ENCODE measurements at places on chromosomes 6 and 20.
A peak's percentile ranks its signal among the peaks of the same experiment; 100 is the strongest.

DNA sequence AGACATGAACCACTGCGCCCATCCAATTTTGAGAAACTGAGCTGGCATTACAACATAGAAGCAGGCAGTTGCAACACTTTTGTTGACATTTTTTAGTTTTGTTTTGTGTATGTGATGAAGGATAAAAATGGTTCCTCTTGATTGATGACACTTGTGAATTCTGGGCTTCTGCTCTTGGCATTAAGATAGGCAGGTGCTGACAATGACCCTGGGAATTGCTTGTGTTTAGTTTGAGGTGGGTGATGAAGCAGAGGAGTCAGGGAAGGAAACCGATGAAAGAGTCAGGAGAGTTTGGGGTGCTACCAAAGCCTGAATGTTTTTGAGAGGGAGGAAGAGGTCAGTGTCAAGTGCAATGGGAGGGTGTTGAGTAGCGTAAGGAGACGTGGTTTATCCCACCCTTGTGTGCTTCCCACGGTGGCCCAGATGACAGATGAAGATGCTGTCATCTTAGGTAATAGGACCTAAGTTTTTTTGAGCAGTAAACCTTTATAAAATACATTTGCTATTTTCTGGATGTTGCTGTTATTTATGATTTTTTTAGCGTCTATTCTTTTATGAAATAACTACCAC is 19.4 kb downstream of the CDS2 start:
- no peak for DNase-seq

GRCh38 chr20:36173451-36173933 is 19.0 kb downstream of the EPB41L1 start:
- no peak for DNase-seq

- DNase-seq, result no peak
Observed at GRCh38 chr6:134429861-134430380, 112.0 kb upstream of the SGK1 start.

DNA sequence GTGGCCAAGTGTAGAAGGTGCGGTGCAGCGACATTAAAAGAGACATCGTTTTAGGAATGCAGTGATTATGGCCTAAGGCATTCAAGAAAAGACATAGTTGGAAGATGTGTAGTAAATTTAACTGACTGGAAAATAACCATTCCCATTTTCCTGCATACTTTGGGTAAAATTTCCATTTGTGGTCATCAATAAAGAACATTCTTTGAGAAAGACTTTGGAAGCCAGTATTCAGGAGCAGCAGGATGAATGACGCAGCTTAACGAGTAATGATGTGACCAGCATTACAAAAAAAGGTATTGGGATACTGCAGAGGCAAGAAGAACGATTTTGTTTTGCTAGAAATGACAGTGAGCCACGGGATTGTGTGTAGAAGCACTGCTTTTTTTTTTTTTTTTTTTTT is 7.0 kb upstream of the RWDD1 start:
- no peak for DNase-seq

DNA sequence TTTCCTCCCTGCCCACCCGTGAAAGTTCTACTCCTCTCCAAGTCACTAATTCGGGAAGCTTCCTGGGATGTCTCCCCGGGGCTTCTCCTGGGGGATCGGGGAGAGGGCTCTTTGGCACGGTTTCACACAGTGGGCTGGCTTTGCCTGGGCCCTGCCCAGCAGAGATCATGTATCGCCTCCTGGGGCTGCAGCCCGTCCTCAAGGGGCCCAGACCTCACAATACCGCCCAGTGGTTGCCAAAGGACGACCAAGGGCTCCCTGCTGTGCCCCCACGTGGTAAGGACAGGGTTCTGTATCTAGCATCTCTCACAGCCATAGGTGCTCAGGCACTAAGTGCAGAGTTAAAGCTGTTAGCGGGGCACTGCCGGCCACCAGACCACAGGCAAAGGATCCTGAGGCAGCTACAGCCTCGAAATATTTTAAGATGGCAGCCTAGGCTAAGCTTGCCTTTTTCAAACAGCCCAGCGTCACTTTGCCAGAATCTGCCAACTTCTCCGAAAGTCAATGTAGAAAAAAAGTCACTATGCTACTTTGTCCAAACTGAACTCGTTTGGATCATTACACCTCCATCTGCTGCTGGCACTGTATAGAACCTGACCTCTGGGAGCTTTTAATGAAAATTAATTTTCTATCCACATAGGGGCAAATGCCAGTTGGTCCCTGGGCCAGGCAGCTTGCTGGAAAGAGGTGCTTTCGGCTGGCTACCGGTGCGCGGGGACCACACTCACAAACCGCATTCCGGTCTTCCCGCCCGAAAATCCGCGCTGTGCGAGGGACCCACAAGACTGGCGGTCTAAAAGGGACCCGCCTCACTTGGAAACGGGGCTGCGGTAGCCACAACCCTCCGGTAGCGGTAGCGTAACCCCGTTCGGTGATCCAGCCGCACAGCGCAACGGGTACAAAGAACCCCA is 1.3 kb upstream of the NNAT start:
- no peak for DNase-seq

DNA sequence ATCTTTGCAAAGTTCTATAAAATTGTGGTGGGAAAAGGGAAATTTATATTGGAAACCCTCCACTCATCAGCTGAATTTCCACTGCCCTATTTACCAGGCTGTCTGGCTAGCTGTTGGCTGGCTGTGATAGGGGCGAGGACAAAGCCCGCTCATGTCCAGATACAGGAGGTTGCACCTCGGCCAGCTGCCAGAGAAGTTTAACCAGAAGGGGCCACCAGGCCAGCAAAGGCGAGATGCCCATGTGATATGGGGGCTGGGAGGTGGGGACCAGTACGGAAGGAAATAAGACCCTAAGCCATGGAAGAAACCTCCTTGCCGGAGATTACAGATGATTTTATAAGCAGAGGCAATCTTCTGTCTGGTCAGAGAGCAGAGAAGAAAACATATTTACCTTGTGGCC is 143.8 kb downstream of the FNDC1 start:
- no peak for DNase-seq

- no peak for DNase-seq
Observed at GRCh38 chr20:3539311-3540107, 68.7 kb downstream of the ATRN start.

DNA sequence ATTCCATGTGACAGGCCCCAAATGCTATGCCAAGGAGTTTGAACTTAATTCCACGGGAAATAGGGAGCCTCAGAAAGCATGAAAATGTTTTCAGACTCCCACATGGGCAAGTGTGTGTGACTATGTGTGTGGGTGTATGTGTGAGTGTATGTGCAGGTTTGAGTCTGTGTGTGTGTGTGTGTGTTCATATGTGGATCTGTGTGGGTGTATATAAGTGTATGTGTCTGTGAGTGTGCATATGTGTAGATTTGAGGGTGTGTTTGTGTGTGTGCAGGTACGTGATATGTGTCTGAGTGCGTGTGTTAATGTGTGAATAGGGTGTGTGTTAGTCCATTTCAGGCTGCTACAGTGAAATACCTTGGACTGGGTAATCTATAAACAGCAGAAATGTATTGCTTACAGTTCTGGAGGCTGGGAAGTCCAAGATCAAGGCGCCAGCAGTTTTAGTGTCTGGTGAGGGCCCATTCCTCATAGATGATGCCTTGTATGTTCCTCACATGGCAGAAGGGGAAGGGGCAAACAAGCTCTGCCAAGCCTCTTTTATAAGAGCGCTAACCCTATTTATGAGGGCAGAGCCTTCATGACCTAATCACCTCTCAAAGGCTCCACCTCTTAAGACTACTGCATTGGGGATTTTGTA is 181.1 kb upstream of the TAB2 start:
- no peak for DNase-seq

GRCh38 chr20:54491506-54491905 is 16.1 kb downstream of the DOK5 start:
- DNase-seq, result no peak

GRCh38 chr6:85065831-85066230 is 301.4 kb upstream of the TBX18 start:
- no peak for DNase-seq

- DNase-seq, result no peak
Observed at GRCh38 chr6:84835340-84835739, 70.9 kb upstream of the TBX18 start.

DNA sequence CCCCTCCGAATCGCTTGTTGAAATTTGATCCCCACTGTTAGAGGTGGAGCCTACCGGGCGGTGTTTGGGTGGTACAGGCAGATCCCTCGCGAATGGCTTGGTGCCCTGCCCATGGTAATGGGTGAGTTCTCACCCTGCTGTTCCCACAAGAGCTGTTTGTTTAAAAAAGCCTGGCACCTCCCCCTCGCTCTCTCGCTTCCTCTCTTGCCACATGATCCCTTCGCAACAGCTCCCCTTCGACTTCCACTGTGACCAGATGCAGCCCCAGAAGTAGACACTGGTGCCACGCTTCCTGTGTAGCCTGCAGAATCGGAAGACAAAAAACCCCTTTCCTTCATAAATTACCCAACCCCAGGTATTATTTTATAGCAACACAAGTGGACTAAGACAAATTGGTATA is 292.2 kb upstream of the QKI start:
- DNase-seq, result no peak

DNA sequence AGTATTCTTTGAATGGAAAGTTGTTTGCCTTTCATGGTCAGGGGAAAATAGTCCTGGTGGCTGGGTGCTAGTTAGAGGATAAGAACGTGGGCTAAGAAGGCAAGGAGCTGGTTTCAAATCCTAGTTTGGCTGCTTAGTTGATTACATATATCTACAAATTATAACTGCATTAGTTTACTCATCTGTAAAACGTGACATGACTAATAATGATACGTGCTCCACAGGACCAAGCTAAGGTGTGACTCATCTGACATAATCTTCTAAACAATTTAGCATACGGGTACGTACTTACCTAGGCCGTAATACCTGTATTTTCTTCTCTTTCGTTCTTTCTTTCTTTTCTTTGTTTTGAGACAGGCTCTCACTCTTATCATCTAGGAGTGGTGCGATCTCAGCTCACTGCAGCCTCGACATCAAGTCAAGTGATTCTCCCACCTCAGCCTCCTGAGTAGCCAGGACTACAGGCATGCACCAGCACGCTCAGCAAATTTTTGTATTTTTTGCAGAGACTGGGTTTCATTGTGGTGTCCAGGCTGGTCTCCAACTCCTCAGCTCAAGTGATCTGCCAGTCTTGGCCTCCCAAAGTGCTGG is 1274.2 kb upstream of the GJE1 start:
- DNase-seq, result no peak

DNA sequence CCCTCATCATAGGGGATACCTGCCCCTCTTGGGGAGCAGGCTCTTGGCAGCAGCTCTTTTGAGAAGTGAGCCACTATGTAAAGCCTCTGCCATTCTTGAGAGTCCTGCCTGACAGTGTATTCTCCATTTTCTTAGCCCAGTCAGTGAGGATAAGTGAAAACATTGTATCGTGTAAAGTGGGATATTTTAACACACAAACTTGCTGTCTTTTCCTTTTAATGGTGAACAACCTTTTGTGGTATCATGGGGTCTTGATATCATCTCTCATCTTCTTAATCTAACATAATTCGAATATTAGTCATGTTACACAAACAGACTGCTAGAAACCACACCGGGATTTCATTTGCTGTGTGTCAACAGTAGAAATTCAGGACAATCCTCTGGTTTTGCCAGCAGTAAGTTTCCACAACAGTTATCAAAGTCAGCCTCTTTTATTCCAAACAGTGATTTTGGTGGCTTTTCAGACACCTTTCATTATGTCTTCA is 136.2 kb downstream of the HIVEP1 start:
- no peak for DNase-seq

DNA sequence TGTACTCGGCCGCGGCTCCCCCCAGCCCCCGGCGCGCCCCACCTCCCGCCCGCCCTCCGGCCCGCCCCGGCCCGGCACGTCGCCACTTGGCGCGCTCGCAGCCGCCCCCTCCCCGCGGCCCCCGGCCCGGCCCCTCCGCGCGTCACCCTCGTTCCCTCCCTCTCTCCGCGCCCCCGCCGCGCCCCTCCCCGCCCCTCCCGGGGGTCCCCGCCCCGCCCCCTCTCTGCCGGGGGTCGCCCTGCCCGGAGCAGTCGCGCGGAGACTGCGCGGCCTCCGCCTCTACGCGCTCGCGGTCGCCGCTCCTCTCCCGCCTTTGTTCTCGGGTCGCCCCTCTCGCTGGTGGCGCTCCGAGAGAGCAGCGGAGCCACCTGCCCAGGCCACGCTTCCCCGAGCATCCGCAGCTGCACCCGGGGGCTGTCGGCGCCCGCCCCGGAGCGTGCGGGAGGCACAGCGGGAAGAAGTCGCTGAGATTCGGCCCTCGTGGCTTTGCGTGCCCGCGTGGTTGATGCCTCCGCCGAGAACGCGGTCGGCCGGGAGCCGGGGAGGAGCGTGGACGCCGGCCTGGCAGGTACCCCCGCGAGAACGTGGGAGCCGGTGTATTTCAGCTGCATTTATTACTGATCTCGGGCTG is at the start of gene PHF10:
PHF10 (minus strand) TSS at position 7 of the 631 bp plus-strand sequence. CDS start 569 bp downstream, outside the sequence.
- peak; percentile 47 for DNase-seq

GRCh38 chr6:110873981-110874879 is at the start of gene AMD1:
AMD1 (plus strand) TSS chr6:110874785; CDS start chr6:110875106, 321 bp downstream.
- peak; percentile 95 for DNase-seq

DNA sequence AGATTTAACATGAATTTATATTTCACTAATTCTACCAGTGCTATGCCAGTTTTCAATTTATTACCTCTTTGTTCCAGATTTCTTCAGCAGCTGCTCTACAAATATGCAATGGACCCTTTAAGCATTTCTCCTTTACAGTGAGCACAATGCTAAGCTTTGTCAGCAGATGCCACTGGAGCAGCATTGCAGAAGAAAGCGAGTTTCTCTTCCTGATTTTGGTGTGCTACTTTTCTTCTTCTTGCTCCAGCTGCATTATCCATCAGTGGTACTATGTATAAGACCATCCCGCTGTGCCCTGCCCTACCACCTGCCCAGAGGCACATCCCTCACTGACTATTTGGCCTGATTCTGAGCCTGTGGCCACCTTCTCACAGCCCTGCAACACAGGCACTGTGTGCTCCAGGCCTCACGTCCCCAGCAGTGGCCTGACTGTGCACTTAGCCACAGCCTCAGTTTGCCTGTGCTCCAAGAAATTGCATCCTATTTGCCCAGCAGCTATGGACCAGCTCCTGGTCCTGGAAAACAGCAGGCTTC is 84.1 kb downstream of the TNFAIP3 start:
- no peak for DNase-seq

All from NCI-H526 treated with DMSO at 0.1 percent for 48 hours (cell line).